ENCODE measurements at places on chromosomes 11 and 22. TPM values are rescaled to one million over a fixed set of nuclear protein-coding genes. Genes with fewer than 3 reads are reported as not detected.

The OR5AN1 gene
- total RNA-seq, result not detected

The PYGM gene
- total RNA-seq, result 0.73 TPM

The RASL10A gene
- not detected for total RNA-seq

The C11orf86 gene
- not detected for total RNA-seq

The LIF gene
- total RNA-seq, result 13.7 TPM

The TBX1 gene
- 22.5 TPM for total RNA-seq

The KRTAP5-7 gene
- total RNA-seq, result not detected

The LGR4 gene
- 61.9 TPM for total RNA-seq

The MLC1 gene
- total RNA-seq, result not detected

The ZDHHC24 gene
- total RNA-seq, result 15.7 TPM

The SLC22A6 gene
- total RNA-seq, result not detected

The TRMU gene
- 38.2 TPM for total RNA-seq

The F2 gene
- 0.19 TPM for total RNA-seq

The CD3D gene
- total RNA-seq, result not detected

The CSNK2A3 gene
- 1.0 TPM for total RNA-seq

The XBP1 gene
- 150 TPM for total RNA-seq

The PHLDA2 gene
- 96.1 TPM for total RNA-seq

The WBP2NL gene
- not detected for total RNA-seq

The DNAJB7 gene
- not detected for total RNA-seq

The OR4S1 gene
- total RNA-seq, result not detected

The THYN1 gene
- 32.6 TPM for total RNA-seq

The MS4A4E gene
- 0.30 TPM for total RNA-seq

The NNMT gene
- 79.5 TPM for total RNA-seq

The P4HA3 gene
- total RNA-seq, result 6.1 TPM

The OR51I1 gene
- total RNA-seq, result not detected

The IGSF22 gene
- not detected for total RNA-seq

The UPK2 gene
- 0.86 TPM for total RNA-seq

The FGF3 gene
- total RNA-seq, result 2.5 TPM

The SLC5A1 gene
- total RNA-seq, result not detected

The PLAAT2 gene
- not detected for total RNA-seq

The FOSL1 gene
- total RNA-seq, result 37.2 TPM

The KRTAP5-11 gene
- not detected for total RNA-seq

The ZDHHC13 gene
- total RNA-seq, result 11.6 TPM

The GAL3ST3 gene
- 0.71 TPM for total RNA-seq

Data from osteocyte (in vitro differentiated cells).